ENCODE measurements at places on chromosomes 1 and 21.
A peak's percentile ranks its signal among the peaks of the same experiment; 100 is the strongest.

GRCh38 chr1:101200513-101200912, 36.3 kb upstream of the S1PR1 start:
- no peak for DNase-seq

GRCh38 chr1:59697150-59697800, 117.5 kb upstream of the HOOK1 start:
- DNase-seq: peak; percentile 59

DNA sequence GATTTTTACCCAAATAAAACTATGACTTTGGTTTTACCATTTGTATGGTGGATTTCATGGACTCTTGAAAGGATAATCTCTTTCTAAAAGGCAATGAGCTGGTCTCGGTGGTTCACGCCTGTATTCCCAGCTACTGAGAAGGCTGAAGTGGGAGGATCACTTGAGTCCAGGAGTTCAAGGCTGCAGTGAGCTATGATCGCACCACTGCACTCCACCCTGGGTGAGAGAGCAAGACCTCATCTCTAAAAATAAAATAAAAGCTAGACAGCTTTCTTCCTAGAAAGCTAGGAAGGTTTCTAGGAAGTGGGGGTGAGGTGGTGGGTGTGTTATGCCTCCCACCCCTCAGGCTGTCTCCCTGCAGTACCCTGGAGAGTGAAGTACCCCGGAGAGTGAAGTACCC, 54.0 kb upstream of the L1TD1 start:
- no peak for DNase-seq

DNA sequence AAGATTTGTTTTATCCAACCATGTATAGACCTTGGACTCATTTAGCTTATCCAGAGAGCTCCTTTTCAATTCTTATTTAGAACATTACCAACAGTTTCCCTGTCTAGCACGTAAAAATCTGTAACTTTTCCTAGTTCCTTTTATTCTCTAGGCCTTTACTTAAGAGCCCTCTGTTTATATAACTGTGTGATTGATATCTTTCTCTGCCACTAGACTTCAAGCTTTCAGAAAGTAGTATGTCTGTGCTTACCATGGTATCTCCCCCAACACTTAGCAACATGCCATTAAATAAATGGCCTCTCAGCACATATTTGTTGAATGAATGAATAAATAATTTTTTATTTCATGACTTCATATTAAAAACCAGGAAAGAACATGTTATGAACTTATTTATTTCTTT, 209.4 kb downstream of the PTPRC start:
- DNase-seq: no peak

DNA sequence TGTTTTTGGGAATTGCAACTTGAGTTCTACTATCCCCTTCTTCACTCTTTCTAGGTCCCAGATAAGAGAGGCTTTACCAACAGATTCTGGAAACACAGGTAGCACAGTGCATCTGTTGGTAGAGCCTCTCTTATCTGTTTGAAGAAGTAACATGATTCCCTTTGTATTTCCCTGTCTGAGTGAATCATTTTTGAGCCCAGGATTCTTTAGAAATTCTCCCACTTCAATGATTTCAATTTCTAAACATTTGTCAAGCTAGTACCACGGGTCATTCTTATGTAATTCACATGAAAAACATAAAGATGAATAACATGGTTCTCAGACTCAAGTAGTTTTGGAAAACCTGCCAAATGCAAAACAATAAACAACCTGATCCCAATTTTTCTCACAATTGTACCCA, 72.0 kb upstream of the DUSP10 start:
- DNase-seq: no peak

DNA sequence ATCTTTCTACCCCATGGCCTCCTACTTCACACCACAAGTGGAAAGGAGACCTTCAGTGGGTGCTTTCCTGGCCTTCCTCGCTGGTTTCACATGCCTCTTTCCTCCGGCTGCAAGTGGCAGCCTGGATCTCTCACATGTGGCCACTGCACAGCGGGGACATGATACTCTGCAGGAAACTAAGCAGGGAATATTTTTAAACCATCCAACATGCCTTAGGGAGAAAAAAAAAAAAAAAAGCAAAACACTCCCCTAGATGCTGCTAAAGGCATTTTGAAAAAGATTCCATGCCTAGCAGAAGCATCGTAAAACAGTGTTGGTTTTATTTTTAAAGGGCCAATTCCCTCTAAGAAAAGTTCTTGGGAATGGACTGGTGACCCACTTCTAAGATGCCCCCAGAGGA, 12.2 kb upstream of the GJA5 start:
- no peak for DNase-seq

DNA sequence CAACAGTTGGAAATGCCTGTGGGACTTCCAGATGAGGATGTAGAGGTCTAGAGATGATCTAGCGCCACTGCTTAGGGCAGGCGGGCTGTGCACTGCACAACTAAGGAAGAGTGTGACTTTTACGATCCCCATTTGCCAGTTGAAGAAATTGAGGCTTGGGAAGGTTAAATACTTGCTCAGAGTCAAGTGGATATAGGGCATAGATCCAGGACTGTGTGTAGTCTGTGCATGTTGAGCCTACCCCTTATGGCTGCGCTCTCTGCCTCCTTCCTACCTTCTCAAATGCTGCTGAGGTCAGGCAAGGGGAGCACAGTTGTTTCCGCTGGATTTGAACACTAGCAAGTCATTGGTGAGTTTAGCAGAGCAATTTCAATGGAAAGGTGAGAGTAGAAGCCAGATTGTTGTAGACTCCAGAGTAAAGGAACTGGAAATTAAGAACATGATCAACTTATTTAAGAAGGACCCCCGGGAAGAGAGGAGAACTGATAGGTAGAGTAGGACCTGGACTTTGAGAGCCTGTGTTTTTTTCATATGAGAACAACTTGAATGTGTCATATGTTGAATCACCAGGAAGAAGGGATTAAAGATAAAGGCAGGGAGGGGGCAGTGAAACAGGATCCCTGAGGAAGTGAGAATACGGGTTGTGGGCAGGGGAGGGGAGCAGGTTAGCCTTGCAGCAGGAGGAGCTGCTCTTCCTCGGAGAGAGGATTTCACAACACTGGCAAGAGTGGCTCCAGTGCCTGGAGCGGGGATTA, 2.7 kb downstream of the CAPN2 start:
- peak; percentile 51 for DNase-seq

DNA sequence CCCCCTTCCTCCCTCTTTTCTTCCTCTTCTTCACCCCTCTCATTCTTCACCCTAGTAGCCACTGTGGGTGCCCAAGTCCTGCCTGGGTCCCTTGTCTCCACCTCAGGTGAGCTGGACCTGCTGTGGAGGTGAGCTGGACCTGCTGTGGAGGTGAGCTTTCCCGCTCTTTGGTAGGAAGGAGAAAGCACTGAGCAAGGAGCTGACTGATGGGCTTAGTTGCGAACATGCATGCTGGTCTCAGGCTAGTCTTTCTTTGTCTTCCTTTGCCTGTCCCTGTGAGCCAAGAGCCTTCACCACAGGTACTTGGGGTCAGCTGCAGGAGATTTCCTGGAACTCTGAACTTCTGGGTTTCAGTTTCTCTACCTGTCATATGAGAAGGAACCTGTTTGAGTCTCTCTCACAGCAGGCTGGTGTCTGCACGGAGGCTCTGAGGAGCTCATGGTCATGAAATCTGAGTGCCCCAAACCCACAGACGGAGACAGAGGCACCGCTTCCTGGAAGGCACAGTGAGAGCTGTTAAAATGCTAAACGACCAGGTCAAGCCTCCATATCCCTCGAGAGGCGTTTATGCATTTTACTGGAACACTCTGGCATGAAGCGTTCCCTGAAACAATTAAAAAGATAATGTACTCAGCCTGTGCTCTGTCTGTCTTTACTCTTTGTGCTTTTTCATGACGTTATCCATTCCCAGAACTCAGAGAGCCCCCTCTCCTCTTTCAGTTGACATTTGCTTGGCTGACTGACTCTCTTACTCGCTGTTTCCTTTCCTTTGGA, 69.5 kb downstream of the RHOU start:
- DNase-seq: no peak

DNA sequence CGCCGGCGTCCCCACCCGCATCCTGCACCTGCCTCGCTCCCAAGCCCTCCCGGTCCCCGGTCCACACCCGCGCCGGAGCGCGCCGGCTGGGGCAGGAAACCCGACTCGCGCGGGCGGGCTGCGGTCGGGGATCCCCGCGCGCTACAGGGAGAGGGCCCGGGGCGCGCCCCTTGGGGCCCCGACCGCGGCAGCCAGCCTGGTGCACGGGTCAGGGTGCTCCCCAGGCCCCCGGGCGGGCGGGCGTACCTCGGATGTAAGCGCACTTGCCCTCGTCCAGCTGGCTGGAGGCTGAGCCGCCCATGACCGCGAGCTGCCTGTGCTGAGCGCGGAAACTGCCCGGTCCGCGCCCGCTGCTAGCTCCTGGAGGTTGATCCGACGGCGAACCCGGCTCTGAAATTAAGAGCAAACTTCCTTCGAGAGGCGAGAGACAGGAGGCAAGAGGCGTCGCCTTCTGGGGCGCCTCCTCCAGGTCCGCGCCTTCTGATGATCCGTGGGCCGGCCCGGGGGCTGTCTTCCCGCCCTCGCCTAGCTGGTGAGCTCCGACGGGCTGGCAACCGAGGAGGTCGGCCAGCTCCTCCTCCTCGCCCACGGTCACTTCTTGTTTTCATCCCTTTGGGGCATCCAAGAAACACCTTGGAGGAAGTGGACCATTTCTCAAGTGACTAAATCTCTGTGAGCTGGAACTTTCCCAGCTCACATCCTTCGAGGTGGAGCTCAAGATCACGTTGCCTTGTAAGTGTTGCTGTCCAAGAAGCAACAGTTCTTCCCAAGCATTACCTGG, at the start of gene NIBAN1:
Gene NIBAN1, minus strand, starts transcription at position 453 of the 781 bp plus-strand sequence. Its CDS starts 152 bp downstream, at position 301.
- peak; percentile 84 for DNase-seq

DNA sequence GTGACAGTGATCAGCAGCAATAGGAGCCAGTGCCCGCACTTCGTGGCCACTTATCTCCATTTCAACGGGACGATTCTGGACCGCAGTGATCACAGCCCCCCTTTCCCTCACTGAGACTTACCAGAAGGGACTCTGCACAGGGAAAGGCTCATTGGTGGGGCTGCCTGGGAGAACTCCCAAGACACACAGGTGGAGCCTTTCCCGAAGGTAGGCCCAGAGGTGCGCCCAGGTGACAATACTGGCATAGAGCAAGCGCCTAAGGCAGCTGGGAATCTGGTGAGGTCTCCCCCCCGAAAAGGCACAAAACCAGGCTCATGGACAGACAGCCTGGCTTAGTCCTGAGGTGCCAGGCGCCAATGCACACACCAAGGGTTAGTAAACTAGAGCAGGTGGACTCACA, 318.9 kb downstream of the AJAP1 start:
- DNase-seq: no peak

DNA sequence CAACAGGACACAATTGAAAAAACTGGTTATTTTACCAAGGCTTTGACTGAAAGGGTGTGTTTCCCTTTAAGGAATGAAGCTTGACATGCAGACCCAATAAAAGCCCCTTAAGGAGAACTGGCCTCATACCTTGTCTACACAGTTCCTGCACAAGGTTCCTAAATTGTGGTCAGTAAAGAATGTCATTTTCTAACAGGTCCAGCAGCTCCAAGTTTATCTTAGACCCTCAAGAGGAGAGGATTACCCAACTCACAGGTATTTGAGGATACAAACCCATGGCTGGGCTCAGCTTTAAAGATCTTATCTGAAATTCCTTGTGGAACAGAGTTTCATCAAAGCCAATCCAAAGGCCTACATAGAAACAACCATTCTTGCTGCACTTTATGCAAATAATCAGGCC, 31.4 kb upstream of the CBR3 start:
- no peak for DNase-seq

GRCh38 chr1:10745886-10746455, 50.5 kb downstream of the CASZ1 start:
- DNase-seq: no peak

GRCh38 chr1:21149855-21150432, 26.8 kb downstream of the EIF4G3 start:
- peak; percentile 26 for DNase-seq

GRCh38 chr1:37725851-37726613, 33.7 kb downstream of the CDCA8 start:
- no peak for DNase-seq

GRCh38 chr1:26784023-26784871, 3.5 kb upstream of the PIGV start:
- peak; percentile 39 for DNase-seq

GRCh38 chr1:223504741-223505140, 111.5 kb downstream of the CCDC185 start:
- no peak for DNase-seq

- DNase-seq: peak; percentile 95
Measured at GRCh38 chr1:181134543-181135436, 46.3 kb downstream of the IER5 start.

DNA sequence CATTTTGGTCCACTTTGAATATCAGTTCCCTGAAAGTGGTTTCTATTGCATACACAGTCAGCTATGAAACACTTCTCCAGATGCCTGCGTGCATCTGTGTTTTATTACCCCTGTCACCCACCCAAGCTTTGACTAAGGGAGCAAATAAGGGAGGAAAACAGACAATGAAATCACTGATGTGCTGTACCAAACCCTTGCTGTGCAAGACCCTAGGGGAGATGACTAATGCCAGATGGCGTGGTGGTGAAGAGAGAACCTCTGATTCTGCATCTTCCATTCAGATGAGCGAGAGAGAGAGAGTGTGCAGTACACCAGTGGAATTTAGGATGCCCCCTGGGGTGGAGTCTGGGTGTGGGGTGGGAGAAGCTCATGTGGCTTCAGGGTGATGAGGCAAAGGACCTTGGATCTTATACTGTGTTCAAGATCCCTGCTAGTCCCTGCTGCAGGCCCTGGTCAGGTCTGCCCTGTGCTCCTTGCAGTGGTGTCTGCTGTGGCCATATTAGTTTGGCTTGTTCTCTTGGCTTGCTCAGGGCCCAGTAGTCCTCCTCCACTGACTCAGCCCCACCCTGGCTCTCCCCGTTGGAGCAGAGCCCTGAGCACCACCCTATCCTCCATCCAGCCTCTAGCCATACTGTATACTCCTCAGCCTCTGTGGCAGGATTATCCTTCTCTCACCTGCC, 18.5 kb downstream of the CLCA1 start:
- DNase-seq: no peak

- no peak for DNase-seq
Measured at GRCh38 chr1:14848625-14849024, 250.1 kb downstream of the KAZN start.

DNA sequence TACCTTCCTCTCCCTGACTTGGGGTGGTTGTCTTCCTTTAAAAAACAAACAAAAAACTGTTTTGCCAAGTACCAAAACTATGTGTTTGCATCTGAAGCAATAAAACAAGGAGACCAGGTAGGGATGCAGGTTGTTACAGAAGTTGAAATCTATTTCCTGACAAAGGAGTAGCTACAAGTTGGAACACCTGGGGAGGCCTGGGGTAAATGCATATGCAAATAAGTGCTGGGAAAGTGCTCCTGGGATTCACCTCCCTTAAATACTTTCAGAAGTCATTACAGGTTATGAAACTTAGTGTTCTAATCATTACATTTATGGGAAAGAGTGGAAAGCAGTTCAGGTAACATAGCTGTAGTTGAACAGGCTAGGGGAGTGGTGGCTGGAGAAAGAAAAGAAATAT, 1.9 kb upstream of the TSNAX start:
- no peak for DNase-seq

- no peak for DNase-seq
Measured at GRCh38 chr1:119659628-119660027, 11.6 kb upstream of the ZNF697 start.

GRCh38 chr1:234322979-234323378, 50.3 kb upstream of the COA6 start:
- peak; percentile 70 for DNase-seq
